Suprapubic skin (tissue), 4 donors: ENCODE measurements at places on chromosomes 2 and 18. TPM values are rescaled to one million over a fixed set of nuclear protein-coding genes. Genes with fewer than 3 reads are reported as not detected.

GRCh38 chr2:95208106-95208505, 785 bp downstream of the ZNF892 start:
- no peak overlapping the region for H3K27ac ChIP-seq
- no peak for DNase-seq
- H3K4me1 ChIP-seq: peaks cover 19% of the 10 kb centered on the region
- H3K4me3 ChIP-seq: peak overlapping the region; percentile 82
- peaks cover 32% of the 10 kb centered on the region for H3K36me3 ChIP-seq

DNA sequence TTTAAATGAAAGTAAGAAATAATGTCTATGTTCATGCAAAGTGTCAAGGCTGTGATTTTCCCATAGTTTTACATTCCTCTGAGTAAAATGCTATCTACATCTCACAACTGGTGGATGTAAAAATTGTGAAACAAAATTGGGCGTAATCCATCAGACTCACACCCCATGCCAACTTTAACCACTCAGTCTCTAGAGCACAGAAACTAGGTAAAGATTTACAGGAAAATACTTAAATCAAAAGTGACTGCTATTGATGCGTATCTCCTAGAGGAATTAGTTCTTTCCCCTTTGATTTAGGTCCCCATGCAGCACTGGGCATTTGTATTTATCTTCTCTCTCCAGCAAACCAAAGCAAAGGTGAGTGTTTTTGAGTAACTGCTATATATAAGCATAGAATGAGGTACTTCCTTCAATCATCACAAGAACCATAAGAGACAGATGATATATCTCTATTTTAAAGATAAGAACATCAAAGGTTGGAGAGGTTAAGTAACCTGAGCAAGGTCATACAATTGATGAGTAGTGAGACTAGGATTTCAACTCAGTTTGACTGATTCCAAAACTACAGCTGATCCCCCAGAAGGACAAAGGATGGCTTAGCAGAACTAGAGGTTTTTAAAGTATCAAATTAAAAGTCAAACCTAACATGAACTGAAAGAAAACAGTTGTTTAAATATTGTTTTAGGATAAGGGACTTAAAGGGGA, 594.0 kb upstream of the ACVR2A start:
- no peak for DNase-seq
- no peaks in the 10 kb centered on the region for H3K27me3 ChIP-seq
- no peaks in the 10 kb centered on the region for H3K36me3 ChIP-seq
- no peaks in the 10 kb centered on the region for H3K4me1 ChIP-seq
- H3K27ac ChIP-seq: no peak overlapping the region

GRCh38 chr2:6856548-6856920, 9.2 kb downstream of the CMPK2 start:
- peaks cover 19% of the 10 kb centered on the region for H3K36me3 ChIP-seq
- no peaks in the 10 kb centered on the region for H3K27me3 ChIP-seq
- H3K27ac ChIP-seq: no peak overlapping the region
- no peak overlapping the region for H3K4me3 ChIP-seq
- no peak for DNase-seq
- no peaks in the 10 kb centered on the region for H3K4me1 ChIP-seq

DNA sequence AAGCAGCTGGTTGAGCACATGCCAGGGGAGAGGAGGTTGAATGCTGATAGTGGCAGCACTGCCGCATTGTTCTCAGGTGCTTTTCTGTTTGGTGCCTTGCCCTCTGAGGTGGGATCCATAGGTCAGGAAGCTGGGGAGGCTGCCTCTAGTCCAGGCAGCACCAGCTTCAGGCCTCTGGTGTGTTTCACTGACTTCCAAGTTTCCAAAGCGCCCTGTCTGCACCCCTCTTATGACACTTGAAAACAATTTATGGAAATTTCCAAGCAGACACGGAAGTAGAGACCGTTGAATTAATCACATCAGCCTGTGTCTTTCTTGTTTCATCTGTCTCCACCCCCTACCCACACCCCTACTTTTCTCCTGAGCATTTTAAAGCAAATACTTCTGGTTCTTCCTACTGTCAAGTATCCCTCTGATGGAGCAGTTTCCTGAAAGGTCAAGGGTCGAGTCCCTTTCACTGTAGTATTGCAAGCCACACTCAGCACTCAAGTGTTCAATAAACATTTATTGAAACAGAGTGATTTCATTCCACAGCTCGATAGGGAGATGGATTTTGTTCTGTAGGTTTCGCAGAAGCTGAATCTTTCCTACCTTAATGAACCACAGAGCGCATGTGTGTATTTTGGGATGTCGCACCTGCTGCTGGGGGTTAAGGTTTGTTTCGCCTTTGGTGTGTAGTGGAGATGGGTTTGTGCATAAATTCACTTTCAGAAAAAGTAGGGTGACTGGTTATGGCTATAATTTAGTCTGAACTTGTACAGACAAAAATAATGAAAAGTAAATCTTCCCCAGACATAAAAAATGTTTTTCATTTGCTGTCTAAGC, 21.4 kb downstream of the DGKD start:
- no peak for DNase-seq
- no peak overlapping the region for H3K27ac ChIP-seq
- H3K4me1 ChIP-seq: no peaks in the 10 kb centered on the region
- H3K27me3 ChIP-seq: no peaks in the 10 kb centered on the region
- no peaks in the 10 kb centered on the region for H3K36me3 ChIP-seq

DNA sequence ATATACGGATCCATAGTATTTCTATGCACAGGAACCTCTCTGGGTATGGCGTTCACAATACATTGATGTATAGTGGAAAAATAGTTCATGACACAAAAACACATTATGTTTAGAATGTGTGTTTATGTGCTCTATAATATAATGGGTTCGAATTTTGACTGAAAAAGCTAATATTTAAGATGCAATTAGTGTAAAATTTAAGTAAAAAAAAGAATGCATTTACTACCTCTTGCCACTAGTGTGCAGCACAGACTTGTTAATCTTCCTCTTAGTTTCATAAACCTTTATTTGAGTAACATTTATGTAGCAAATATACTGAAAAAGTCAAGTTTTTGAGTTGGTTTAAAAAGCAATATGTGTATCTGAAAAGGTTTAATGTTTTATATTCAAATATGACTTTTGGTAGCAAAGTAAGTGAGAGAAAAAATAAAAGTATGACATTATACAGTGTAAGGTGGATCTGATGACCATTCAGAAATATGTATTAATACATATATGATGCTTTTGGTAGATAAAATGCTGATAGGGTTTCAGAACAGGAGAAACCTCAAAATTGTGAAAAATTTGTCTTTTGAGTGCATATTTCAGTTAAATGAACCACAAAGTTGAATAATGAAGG, 49.4 kb downstream of the CCDC102B start:
- H3K4me1 ChIP-seq: no peaks in the 10 kb centered on the region
- H3K4me3 ChIP-seq: no peak overlapping the region
- H3K27me3 ChIP-seq: no peaks in the 10 kb centered on the region
- no peak overlapping the region for H3K27ac ChIP-seq
- no peaks in the 10 kb centered on the region for H3K36me3 ChIP-seq
- DNase-seq: no peak

- no peak for DNase-seq
- H3K27me3 ChIP-seq: no peaks in the 10 kb centered on the region
- H3K4me1 ChIP-seq: peaks cover 6% of the 10 kb centered on the region
- no peak overlapping the region for H3K4me3 ChIP-seq
- H3K27ac ChIP-seq: no peak overlapping the region
These were observed 87.5 kb downstream of the TMEM131 start for GRCh38 chr2:97908208-97908676.

- H3K27me3 ChIP-seq: peaks cover 26% of the 10 kb centered on the region
- no peak overlapping the region for H3K4me3 ChIP-seq
- H3K27ac ChIP-seq: no peak overlapping the region
These were observed 5.2 kb downstream of the CCBE1 start for GRCh38 chr18:59691996-59692395.

DNA sequence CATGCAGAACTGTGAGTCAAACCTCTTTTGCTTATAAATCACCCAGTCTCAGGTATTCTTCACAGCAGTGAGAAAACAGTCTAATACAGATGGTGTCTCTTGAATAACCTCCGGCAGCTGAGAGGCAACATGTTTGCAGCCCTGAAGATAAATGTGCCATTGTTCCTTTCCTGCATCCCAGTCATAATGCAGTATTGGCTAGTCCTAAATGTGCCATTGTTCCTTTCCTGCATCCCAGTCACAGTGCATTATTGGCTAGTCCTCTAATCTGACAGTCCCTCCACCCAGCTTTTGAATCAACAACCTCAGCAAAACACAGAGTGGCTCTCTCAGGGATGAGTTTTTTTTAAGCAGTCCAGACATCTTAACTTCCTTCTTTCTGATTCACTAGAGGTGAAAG, 550.7 kb downstream of the RIT2 start:
- no peak overlapping the region for H3K27ac ChIP-seq
- no peak overlapping the region for H3K4me3 ChIP-seq
- no peaks in the 10 kb centered on the region for H3K4me1 ChIP-seq
- DNase-seq: no peak
- no peaks in the 10 kb centered on the region for H3K27me3 ChIP-seq

GRCh38 chr18:29217124-29217915, 1040.4 kb upstream of the CDH2 start:
- H3K4me3 ChIP-seq: no peak overlapping the region
- H3K4me1 ChIP-seq: no peaks in the 10 kb centered on the region
- H3K27ac ChIP-seq: no peak overlapping the region
- H3K36me3 ChIP-seq: no peaks in the 10 kb centered on the region
- DNase-seq: no peak
- no peaks in the 10 kb centered on the region for H3K27me3 ChIP-seq

- no peak overlapping the region for H3K27ac ChIP-seq
- H3K27me3 ChIP-seq: no peaks in the 10 kb centered on the region
- H3K4me1 ChIP-seq: peaks cover 37% of the 10 kb centered on the region
- no peak overlapping the region for H3K4me3 ChIP-seq
These were observed 149.4 kb upstream of the SMAD2 start for GRCh38 chr18:48079885-48080284.

DNA sequence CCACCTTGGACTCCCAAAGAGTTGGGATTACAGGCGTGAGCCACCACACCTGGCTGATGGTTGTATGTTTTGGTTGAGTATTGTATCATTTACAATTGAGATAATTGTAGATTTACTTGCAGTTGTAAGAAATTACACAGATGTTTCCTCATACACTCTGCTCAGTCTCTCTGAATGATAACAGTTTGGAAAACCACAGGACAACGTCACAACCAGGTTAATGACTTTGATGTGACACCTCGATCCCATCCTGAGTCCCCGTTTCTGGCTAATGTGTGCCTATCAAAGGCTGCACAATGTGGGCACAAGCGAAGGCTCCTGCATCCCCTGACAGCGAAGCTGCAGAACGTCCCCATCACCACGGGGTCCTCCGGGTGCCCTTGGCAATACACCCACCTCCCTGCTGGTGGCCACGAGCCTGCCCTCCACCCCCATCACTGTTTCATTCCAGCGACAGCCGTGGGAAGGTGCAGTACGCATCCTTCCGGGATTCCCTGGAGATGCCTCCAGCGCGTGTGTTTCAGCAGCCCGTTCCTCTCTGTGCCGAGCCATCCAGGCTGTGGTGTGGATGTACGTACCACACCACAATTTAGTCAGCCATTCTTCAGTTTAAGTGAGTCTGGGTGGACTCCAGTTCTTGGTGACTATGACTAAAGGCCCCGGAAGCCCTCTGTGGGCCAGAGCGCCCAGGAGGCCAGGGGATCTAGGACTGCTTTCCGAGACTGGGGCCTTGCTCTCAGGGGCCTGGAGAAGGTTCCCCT, 4.3 kb upstream of the PDCD1 start:
- no peak overlapping the region for H3K4me3 ChIP-seq
- H3K27me3 ChIP-seq: peaks cover 57% of the 10 kb centered on the region
- H3K4me1 ChIP-seq: peaks cover 31% of the 10 kb centered on the region
- no peak for DNase-seq
- no peaks in the 10 kb centered on the region for H3K36me3 ChIP-seq

- DNase-seq: no peak
- no peak overlapping the region for H3K4me3 ChIP-seq
- H3K27me3 ChIP-seq: no peaks in the 10 kb centered on the region
- H3K27ac ChIP-seq: no peak overlapping the region
These were observed 16.2 kb downstream of the KLF7 start for GRCh38 chr2:207149249-207150213.

GRCh38 chr18:35239314-35239713, 1.5 kb upstream of the ZNF397 start:
- no peaks in the 10 kb centered on the region for H3K27me3 ChIP-seq
- no peak overlapping the region for H3K4me3 ChIP-seq
- H3K4me1 ChIP-seq: peaks cover 15% of the 10 kb centered on the region
- no peak overlapping the region for H3K27ac ChIP-seq
- no peak for DNase-seq

- no peaks in the 10 kb centered on the region for H3K27me3 ChIP-seq
- no peak overlapping the region for H3K4me3 ChIP-seq
- no peak overlapping the region for H3K27ac ChIP-seq
- no peak for DNase-seq
- no peaks in the 10 kb centered on the region for H3K36me3 ChIP-seq
These were observed 165.0 kb upstream of the CCDC68 start for GRCh38 chr18:55124078-55124763.

DNA sequence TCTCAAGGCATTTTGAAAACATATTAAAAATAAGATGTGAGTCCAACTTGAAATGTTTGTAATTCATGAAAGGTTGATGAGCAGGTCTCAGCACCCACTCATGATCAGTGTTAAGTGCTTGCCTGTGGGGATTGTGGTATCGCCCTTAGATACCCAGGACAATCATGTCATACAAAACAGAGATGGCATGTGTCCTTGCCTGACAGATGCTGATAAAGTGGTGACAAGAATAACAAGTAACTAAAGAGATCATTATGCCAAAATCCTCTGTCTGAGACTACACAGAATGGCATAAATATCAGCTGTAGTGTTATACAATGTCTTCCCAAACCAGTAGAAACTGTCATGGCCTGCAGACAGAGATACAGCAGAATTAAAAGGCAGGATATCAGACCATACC, 930.3 kb downstream of the SUCLG1 start:
- H3K27me3 ChIP-seq: no peaks in the 10 kb centered on the region
- no peak overlapping the region for H3K27ac ChIP-seq
- no peak overlapping the region for H3K4me3 ChIP-seq
- no peaks in the 10 kb centered on the region for H3K4me1 ChIP-seq

GRCh38 chr2:218081063-218081462, 12.0 kb downstream of the RUFY4 start:
- no peaks in the 10 kb centered on the region for H3K4me1 ChIP-seq
- no peak overlapping the region for H3K4me3 ChIP-seq
- no peak overlapping the region for H3K27ac ChIP-seq
- no peaks in the 10 kb centered on the region for H3K27me3 ChIP-seq
- H3K36me3 ChIP-seq: no peaks in the 10 kb centered on the region
- no peak for DNase-seq

DNA sequence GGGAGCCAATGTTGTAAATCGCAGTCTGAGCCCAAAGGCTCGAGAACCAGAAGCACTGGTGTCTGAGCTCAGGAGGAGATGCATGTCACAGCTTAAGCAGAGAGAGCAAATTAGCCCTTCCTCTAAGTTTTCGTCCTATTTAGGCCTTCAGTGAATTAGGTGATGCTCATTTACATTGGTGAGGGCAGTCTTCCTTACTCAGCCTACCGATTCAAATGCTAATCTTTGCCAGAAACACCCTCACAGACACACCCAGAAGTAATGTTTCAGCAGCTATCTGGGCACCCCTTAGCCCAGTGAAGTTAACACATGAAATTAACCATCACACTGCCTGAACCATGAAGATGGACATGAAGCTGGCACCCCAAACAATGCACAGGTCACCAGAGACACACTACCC, 385.1 kb downstream of the STK39 start:
- H3K27me3 ChIP-seq: no peaks in the 10 kb centered on the region
- no peak overlapping the region for H3K4me3 ChIP-seq
- DNase-seq: no peak
- H3K36me3 ChIP-seq: no peaks in the 10 kb centered on the region
- no peaks in the 10 kb centered on the region for H3K4me1 ChIP-seq
- H3K27ac ChIP-seq: no peak overlapping the region

Gene G6PC2
- total RNA-seq: not detected

Gene MARCHF4
- 0.49 TPM for total RNA-seq

Gene CKAP2L
- 9.1 TPM for total RNA-seq

Gene ASAP2
- 22.0 TPM for total RNA-seq

Gene LYG2
- not detected for total RNA-seq

Gene CTAGE1
- total RNA-seq: not detected

Gene SNORC
- total RNA-seq: 39.7 TPM

Gene FECH
- 30.3 TPM for total RNA-seq
